Activated naive CD8-positive, alpha-beta T cell treated with anti-CD3 and anti-CD28 coated beads for 36 hours (primary cell): ENCODE measurements at places on chromosomes 11 and 22.

DNA sequence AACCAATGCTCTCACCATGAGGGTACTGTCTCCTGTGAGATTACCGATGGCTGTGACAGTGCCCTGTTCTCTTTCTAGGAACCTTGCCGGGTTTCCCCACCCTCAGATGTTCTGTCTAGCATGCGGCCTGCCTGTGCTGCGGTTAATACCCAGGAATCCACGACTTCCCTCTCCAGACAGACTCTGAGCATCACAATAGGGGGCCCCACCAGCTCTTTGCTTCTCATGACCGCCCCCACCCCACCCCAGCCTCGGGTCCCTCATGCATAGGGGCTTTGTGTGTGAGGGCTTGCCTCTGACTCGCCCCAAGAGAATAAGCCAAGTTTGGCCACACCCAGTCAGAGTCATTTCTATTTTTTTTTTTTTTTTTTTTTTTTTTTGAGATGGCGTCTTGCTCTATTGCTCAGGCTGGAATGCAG, 10.3 kb downstream of the PARVG start:
- peak; percentile 58 for DNase-seq

DNA sequence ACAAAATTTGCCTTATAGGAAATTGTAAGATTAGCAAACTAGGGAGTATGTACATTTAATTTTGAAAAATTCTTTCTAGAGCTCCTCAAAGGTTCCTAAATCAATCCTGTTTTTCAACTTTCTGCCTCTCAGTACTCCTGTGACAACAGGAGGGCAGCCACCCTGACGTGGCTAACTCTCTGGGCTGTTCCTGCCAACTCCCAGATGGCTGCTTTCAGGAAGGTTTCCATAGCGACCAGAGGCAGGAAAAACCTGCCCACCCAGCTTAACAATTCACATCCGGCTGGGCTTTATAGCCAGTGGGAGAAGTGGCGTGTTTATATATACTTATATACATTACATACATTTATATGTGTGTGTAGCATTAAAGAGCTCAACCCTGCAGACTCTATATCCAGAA, 26.5 kb downstream of the SGSM3 start:
- no peak for DNase-seq

DNA sequence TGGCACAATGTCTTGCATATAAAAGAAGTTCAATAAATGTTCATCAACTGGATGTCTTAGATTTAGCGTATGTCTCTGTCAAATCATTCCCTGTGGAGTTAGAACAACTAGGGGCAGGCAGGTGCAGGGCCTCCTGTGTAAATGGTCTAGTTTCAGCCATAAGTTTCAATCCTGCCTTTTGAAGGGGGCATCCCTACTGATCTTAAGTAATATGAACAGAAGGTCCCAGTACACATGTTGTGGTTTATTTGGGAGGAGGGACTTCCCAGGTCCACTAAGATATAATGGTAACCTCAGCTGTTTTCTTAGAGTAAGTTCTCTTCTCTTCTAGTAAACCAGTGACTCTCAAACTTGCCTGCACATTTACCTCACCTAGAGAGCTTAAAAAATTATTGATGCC, 19.8 kb downstream of the TTC12 start:
- DNase-seq, result no peak

DNA sequence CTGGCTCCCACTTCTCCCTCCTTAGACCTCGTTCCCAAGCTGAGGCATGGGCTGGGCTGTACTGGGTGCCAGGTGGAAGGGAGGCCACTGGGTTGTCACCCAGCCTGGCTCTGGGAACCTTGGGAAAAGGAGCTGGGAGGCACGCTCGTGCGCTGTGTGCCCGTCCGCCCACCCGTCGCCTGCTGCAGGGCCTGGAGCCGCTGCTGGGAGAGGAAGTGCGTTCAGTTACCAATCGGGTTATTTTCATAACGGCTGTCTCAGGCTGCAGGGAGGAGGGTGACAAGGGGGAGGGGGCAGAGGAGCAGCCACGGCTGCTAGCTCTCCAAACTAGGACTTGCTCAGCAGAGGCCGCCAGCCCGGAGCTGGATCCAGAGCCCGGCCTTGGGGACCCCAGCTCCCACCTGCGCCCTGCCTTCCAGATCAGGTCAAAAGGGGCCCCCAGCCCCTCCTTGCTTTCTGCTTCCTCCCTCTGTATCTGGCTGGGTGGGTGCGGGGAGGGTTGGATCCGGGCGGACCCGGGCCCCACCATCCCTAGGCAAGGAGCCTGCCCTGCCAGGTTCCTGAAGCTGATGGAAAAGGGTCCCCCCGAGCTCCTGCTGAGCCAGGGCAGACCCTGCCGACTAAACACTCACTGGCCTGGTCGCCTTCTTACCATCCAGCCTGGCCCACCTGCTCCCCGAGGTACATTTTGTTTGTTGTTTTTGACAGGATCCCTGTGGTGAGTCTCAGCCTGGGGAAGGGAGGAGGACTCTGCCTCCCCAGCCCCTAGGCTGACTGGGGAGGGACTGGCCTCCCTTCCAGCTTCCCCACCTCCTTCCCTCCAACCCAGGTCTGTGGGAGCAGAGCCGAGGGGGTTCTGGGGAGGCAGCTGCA, 14.3 kb downstream of the DGKZ start:
- DNase-seq, result peak; percentile 76

GRCh38 chr11:1012740-1013630, 23.5 kb downstream of the MUC6 start:
- no peak for DNase-seq

DNA sequence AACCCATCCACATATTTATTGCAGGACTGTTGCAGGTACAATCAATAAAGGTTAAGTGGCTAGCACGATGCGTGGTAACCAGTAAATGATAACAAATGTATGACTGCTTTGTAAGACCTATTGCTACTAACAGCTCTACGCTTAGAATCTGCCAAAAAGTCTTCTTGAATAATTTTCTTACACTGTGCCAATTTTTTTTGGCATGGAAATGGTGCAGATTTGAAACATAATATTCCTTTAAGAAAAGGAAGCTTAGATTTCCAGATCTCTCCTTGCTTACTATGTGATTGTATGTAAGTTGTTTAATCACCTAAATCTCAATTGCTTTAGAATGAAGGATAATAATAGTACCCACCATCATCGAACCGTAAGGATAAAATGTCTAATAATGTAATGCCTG, 192.0 kb downstream of the LRRC4C start:
- no peak for DNase-seq

DNA sequence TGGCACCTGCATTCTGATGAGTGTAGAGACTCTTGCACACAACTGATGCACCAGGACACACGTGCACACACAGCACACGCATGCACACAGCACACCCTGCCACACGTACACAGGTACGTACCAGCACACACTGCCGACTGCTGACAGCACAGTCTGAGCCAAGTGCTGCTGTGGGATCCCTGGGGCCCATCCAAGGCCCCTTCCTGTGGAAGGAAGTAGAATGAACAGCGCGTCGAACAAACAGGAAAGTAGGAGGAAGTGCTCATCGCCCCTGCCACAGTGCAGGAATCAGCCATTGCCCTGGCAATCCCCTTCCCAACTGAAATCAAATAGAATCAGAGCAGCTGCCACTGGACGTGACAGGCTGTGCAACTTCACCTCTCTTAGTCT, 57.9 kb downstream of the CD82 start:
- no peak for DNase-seq

- no peak for DNase-seq
These were observed 27.0 kb downstream of the CUL5 start for GRCh38 chr11:108035690-108036089.

GRCh38 chr11:2581931-2582350, 117.9 kb downstream of the KCNQ1OT1 start:
- DNase-seq, result no peak

GRCh38 chr11:72842653-72843330, 28.6 kb downstream of the ATG16L2 start:
- no peak for DNase-seq

GRCh38 chr22:19853879-19854777, 546 bp downstream of the GNB1L start:
- DNase-seq, result peak; percentile 28

GRCh38 chr11:116955949-116956348, 118.5 kb upstream of the APOA1 start:
- no peak for DNase-seq

DNA sequence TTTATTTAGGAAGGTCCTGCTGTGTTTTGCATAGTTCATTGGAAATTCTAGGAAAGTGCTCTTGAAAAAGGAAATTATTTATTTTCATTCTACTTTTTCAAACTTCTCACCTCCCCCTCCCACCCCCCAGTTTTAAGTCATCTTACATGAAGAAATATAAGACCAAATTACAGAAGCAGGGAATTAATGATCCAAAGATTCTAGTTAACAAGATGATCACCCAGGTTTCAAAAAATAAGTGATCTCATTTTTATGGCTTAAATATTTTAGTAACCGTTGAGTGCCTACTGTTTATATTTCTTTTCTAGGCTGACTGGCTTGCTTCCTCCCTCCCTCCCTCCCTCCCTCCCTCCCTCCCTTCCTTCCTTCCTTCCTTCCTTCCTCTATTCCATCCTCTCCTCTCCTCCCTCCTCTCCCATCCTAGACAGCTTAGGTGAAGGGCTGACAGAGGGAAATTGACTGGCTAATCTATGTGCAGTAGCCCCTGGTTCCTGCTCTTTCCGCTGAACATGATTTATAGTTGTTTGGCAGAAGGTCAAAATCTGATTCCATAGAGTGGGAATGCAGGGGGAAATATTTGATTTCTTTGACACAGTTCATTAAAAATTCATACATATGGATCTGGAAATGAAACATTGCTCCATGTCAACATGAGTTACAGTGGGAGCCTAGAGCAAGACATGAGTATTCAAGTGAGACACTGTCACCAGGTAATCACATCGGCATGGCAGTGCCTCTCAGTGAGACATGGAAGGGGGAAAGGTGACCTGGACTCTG, 123.4 kb downstream of the COMMD9 start:
- no peak for DNase-seq

- peak; percentile 3 for DNase-seq
These were observed 952 bp downstream of the YAP1 start for GRCh38 chr11:102111011-102111786.

GRCh38 chr11:50169634-50170033, 137.0 kb downstream of the OR4C45 start:
- no peak for DNase-seq

DNA sequence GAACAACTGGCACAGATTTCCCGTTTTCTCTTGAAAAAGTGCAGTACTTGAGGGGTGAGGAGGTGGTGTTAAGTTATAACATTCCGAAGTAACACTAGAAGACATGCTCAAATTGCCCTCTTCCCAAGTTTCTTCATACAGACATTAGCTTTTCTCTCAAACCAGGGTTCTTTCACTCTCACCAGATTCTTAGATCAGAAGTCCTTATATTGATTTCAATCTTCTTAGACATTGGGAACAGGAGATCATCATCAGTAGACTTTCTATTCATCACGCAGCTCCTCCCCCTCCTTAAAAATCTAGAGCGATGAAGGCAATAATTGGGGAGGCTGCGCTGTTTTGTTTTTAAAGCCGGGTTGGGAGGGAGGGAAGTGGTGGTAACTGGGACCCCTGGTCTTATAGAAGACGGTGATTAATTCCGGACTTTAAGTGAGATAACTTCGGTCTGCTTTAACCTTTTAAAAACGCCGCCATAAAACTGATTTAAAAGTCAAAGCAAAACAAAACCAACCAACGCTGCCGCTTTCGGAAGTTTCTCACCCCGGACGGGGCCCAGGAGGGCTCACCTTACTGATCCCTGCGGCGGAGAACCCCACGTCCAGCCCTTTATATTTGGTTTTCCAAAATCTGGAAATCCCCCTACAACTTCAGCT, 665 bp downstream of the USP28 start:
- no peak for DNase-seq

DNA sequence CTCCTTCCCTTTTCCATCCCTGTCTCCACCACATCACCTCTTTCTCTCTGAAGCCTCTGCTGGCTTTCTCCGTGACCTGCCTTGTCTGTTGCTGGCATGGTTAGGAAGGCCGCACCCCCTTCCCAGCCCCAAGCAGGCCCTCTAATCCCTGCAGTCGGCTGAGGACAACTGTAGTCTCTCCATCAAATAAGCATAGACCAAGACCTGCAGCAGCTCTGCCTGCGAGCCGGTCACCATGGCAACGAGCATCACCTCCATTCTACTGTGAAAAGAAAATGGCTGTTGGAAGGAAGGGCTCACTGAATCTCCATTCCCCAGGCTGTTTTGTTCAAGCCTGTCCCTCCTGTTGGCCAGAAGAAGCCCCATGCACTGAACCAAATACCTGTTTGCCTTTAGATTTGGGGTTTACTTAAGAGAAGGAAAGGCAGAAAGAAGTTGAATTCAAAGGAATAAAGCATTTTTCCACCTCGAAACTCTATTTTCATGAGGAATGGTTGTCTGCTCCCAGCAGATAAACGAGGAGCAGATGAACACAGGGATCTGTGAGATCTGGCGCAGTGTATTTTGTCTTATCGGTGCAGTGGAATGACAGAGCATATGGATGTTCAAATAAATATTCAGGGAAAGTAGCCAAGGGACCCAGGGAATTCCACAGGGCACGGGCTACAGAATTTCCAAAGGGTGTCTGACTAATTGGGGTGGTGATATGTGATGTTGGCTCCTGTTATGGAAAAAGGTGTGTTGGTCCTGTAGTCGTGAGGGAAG, 113.1 kb upstream of the TTC12 start:
- no peak for DNase-seq

- DNase-seq, result peak; percentile 47
These were observed 77.4 kb upstream of the WNT7B start for GRCh38 chr22:46054091-46055073.

- DNase-seq, result no peak
These were observed 246.6 kb upstream of the PLET1 start for GRCh38 chr11:112507281-112507680.

- no peak for DNase-seq
These were observed 582.9 kb downstream of the BRD1 start for GRCh38 chr22:49244466-49245420.

DNA sequence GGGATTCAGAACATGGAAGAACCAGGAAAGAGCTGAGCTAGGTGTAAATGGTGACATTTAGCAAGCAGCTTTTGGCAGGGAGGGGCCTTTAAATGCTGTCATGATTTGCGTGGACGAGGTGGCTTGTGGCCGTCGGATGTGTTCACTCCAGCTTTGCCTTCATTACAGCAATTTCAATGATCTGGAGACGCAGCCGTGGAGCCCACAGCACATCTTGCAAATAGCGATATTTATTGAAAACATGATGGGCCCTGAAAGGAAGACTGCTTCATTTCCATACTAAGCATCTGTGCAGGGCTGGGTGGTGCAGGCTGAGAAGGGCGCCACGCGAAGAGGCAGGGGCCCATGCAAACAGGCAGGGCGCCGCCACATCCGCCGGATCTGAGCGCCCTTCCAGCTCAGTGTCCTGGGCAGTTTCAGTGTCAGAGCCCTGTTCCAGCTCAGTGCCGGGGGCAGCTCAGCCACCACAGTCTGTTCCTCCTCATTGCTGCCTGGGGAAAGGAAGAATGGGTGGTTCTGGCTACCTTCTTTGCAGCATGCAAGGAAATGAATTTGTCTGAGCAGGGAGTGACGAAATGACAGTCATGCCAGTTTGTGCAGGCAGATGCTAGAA, 111.1 kb upstream of the TTC12 start:
- no peak for DNase-seq

- no peak for DNase-seq
These were observed 47.3 kb downstream of the GRIK4 start for GRCh38 chr11:120558744-120559431.

- DNase-seq, result no peak
These were observed 25.5 kb upstream of the CTSC start for GRCh38 chr11:88363004-88363403.

- DNase-seq, result no peak
These were observed 28.6 kb downstream of the CSRP3 start for GRCh38 chr11:19173004-19173689.

GRCh38 chr11:126465573-126466188, 110.2 kb downstream of the ST3GAL4 start:
- no peak for DNase-seq
